ENCODE measurements at places on chromosomes 13 and 19. TPM values are rescaled to one million over a fixed set of nuclear protein-coding genes. Genes with fewer than 3 reads are reported as not detected.

B9D2 gene
- total RNA-seq: 2.3 TPM

MISP gene
- not detected for total RNA-seq

TRIP10 gene
- total RNA-seq: 148 TPM

POSTN gene
- 33.7 TPM for total RNA-seq

SOX21 gene
- total RNA-seq: not detected

CRB3 gene
- not detected for total RNA-seq

STOML3 gene
- not detected for total RNA-seq

ITGBL1 gene
- total RNA-seq: 81.4 TPM

CD33 gene
- total RNA-seq: 2.9 TPM

FAM216B gene
- not detected for total RNA-seq

SLC10A2 gene
- total RNA-seq: not detected

FBXO17 gene
- 59.6 TPM for total RNA-seq

TMEM150B gene
- 17.1 TPM for total RNA-seq

SLC1A6 gene
- total RNA-seq: not detected

CYP4F11 gene
- not detected for total RNA-seq

FSD1 gene
- not detected for total RNA-seq

EPSTI1 gene
- total RNA-seq: 5.1 TPM

FFAR1 gene
- total RNA-seq: not detected
